Left forelimb (tissue), 1 donor: ENCODE measurements at places on chromosomes 7 and 10.

GRCh38 chr7:97873606-97874005 is 1.4 kb upstream of the ASNS start:
- DNase-seq: no peak

GRCh38 chr7:31875424-31875823 is 188.4 kb downstream of the PPP1R17 start:
- DNase-seq: no peak

GRCh38 chr7:102284891-102285539 is 1.7 kb upstream of the SH2B2 start:
- no peak for DNase-seq

DNA sequence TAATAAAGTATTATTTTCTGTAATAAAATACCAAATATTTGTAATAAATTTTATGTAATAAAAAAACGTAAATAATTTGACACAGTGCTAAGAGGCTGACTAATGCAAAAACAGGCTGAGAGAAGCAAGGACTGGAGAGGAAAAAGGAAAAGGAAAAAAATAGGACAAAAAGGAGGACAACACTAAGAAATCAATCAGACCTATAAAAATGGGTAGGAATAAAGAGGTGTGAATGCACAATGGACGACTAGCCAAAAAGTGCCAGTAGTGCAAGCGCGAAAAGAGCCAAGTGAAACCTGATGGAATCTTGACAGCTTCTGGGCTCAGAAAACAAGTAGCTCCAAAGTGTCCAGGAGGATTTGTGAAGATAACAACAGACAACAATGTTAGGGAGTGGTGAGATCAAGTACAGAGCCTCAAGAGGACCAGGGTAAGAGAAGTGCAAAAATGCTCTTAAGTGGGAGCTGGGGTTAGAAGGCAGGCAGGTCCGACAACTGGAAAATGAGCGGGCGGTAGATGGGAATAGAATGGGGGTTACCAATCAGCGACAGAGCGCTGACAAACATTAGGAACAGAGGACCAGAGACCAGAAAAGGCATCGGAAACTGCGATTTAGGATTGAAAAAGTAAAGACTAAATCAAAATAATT is 1.2 kb downstream of the BRAF start:
- DNase-seq: no peak

- no peak for DNase-seq
Observed at GRCh38 chr10:44206127-44206818, 178.6 kb downstream of the CXCL12 start.

- DNase-seq: no peak
Observed at GRCh38 chr10:101826852-101827434, 8.7 kb upstream of the OGA start.
